Fibroblast of lung (primary cell): ENCODE measurements at places on chromosomes 16 and 17. TPM values are rescaled to one million over a fixed set of nuclear protein-coding genes. Genes with fewer than 3 reads are reported as not detected.

GRCh38 chr16:25568991-25569390, 122.8 kb upstream of the HS3ST4 start:
- H3K27ac ChIP-seq: no peak overlapping the region
- H3K36me3 ChIP-seq: no peaks in the 10 kb centered on the region
- no peak overlapping the region for H3K4me3 ChIP-seq
- no peaks in the 10 kb centered on the region for H3K4me1 ChIP-seq

GRCh38 chr16:69286941-69287713, 24.0 kb upstream of the VPS4A start:
- no peaks in the 10 kb centered on the region for H3K4me1 ChIP-seq

DNA sequence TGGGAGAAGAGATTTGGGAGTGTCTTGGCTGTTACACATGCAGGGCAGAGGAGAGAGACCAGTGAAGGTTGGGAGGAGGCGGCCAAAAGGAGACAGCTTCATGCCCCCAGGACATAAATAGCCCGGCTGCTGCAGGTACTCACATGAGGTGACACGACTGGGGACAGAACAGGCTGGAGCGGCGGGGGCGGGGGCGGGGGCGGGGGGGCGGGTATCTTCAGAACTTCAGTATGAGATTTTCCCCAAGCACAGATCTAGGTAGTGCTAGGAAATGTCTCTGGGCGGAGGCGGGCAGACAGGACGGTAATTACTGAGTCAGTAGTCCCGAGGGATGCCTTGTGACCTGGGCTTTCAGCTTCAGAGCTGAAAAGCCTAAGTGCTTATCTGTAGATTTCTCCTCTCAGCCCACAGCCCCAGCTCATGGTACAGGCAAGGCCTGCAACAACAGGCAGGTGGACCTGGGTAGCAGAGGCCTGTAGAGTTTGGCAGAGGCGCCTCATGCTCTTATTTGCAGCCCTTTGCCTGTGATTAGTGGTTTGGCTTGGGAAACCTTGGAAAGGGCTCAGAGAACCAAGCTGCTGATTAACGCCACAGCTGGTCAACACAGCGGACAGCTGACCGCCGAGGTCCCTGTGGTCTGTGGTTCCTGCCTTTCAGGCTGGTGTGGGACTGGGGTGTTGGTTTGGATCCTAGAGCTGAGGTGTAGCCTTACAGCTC, 24.5 kb downstream of the UNK start:
- H3K4me3 ChIP-seq: no peak overlapping the region
- peaks cover 5% of the 10 kb centered on the region for H3K4me1 ChIP-seq
- no peak overlapping the region for H3K27ac ChIP-seq
- H3K27me3 ChIP-seq: no peaks in the 10 kb centered on the region
- peaks cover 15% of the 10 kb centered on the region for H3K36me3 ChIP-seq

Gene C17orf113
- total RNA-seq: 0.26 and 0.66 TPM in 2 replicates

DNA sequence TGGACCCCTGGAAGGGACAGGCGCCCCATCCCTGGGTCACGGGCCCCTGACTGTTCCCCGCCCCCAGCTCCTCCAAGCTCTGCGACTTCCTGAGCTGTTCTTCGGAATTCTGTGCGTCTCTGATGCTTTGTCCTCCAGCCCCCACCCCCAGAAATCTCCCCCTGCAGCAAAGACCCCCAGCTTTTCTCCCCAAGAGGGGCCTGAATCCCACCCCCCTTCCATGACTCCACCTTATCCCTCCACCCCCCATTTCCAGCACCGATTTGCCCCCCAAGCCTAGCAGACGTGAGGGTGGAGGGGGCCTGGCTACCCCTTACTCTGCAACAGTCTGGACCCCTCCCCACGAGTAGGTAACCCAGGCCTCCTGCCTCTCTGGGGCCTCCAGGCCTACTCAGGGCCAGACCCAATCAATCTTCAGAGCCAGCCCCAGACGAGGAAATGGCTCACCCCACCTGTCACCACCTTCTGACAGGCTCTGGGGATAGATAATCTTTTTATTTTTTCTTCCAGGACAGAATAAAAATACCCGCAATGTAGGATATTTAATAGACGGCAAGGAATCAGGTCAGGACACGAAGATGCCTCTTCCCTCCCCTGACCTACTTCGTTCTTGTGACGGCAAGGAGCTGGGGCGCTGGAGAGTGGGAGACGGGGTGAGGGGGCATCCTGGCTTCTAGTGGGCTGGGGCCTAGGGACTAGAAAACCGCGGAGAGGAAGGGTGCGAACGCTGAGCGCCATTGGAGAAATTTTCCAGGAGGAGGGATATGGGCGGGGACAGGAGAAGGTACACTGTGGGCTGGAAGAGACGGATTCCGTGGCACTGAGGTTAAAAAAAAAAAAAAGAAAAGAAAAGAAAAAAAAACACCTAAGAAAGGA, 744 bp upstream of the PLXDC1 start:
- no peaks in the 10 kb centered on the region for H3K36me3 ChIP-seq
- peaks cover 9% of the 10 kb centered on the region for H3K27me3 ChIP-seq
- no peak for DNase-seq

DNA sequence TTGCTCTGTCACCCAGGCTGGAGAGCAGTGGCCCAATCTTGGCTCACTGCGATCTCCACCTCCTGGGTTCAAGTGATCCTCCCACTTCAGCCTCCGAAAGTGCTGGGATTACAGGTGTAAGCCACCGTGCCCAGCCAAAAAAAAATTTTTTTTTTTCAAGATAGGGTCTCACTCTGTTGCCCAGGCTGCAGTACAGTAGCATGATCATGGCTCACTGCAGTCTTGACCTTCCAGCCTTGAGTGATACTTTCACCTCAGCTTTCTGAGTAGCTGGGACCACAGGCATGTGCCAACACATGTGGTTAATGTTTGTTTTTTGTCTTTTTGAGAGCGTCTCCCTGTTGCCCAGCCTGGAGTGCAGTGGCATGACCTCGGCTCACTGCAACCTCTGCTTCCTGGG, 1.7 kb upstream of the PAM16 start:
- no peak overlapping the region for H3K4me3 ChIP-seq
- no peaks in the 10 kb centered on the region for H3K27me3 ChIP-seq
- H3K36me3 ChIP-seq: peaks cover 3% of the 10 kb centered on the region
- no peak overlapping the region for H3K27ac ChIP-seq
- DNase-seq: no peak

GRCh38 chr17:30124273-30124796, 7.7 kb downstream of the NSRP1 start:
- H3K36me3 ChIP-seq: peaks cover 2% of the 10 kb centered on the region
- no peak for DNase-seq
- no peaks in the 10 kb centered on the region for H3K27me3 ChIP-seq
- no peak overlapping the region for H3K4me3 ChIP-seq
- H3K27ac ChIP-seq: no peak overlapping the region

DNA sequence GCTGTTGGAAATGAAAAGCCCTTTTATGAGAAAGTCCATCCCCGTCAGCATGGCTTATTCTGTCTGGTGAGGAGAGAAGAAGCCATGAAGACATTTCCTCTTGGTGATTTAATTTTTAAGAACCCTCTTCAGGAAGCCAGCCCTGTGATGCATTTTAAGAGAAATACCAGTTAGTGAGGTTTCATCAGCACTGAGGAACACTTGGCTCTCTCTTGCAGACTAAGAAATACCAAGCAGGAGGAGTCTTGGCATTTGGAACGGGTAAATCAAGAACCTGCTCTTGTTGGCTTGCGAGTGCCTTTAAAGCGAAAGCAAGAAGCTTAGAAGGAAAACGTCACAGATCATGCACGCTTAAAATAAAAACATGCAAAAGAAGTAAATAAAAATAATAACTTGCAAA, 17.5 kb downstream of the RAB11FIP3 start:
- peak overlapping the region; percentile 6 for H3K27ac ChIP-seq
- no peak for DNase-seq
- H3K4me1 ChIP-seq: no peaks in the 10 kb centered on the region
- no peaks in the 10 kb centered on the region for H3K36me3 ChIP-seq

DNA sequence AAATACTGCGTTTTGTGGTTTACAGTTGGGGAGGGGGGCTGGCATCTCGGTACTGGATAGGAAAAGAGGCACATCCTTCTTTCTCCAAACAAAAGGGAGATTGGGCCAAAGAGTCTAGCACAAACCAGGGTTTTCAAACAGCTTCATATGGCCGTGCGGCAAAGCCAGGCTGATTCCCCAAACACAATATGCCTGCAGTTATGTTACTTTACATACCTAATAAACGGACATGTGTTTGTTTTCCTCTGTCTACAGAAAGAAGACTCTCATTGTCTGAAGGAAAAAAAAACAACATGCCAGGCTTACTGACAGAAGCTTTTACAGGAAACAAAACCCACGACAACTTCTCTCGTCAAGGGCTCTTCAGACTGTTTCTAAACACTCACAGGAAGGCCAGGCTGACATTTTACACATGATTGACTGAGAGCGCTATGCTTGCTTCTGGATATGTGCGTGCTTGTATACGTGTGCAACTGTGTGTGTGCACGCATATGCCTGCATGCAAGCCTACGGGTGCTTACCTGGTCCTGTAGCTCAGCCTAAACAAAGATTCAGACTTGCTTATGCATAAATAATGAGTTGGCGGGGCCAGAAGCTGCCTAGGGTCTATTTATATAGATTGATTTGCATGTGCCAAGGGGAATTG, 461.0 kb upstream of the C16orf82 start:
- no peaks in the 10 kb centered on the region for H3K27me3 ChIP-seq
- no peak overlapping the region for H3K4me3 ChIP-seq
- no peaks in the 10 kb centered on the region for H3K36me3 ChIP-seq
- no peak for DNase-seq
- no peak overlapping the region for H3K27ac ChIP-seq

Gene CES5A
- total RNA-seq: not detected in 2 replicates

DNA sequence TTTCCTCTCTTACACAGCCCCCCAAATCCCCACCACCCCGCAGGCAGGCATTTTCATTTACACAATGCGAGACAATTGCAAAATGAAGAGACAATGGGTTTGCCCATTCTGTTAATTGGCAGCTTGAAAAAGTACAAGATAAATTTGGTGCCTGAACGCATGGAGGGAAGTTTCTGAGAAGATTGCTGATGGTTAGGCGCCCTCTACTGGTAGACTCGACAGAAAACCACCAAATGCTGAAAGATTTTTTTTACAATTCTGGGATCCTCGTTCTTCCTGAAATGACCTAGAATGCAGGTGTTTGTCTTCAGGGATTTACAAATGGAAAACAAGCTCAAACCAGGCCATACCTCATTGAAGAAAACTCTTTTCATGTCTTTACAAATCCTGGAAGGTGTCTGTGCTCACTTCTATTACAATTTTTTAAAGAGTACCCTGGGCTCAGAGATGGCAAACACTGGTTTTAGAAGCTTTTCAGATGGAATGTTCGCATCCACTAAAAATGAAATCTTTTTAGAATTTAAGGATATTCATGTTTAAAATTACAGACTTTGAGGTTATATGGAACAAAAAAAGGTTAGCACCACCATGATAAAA, 338.5 kb downstream of the PMP22 start:
- H3K4me3 ChIP-seq: no peak overlapping the region
- H3K4me1 ChIP-seq: no peaks in the 10 kb centered on the region
- H3K36me3 ChIP-seq: no peaks in the 10 kb centered on the region
- DNase-seq: peak; percentile 80

Gene MXRA7
- total RNA-seq: 127 and 142 TPM in 2 replicates

GRCh38 chr17:65536573-65537342, 24.7 kb downstream of the AXIN2 start:
- H3K36me3 ChIP-seq: no peaks in the 10 kb centered on the region
- no peaks in the 10 kb centered on the region for H3K27me3 ChIP-seq
- no peak overlapping the region for H3K27ac ChIP-seq
- H3K4me1 ChIP-seq: peaks cover 9% of the 10 kb centered on the region

- no peaks in the 10 kb centered on the region for H3K36me3 ChIP-seq
- peaks cover 7% of the 10 kb centered on the region for H3K27me3 ChIP-seq
- H3K4me3 ChIP-seq: no peak overlapping the region
Measured at GRCh38 chr17:60163108-60163784, 13.5 kb downstream of the CA4 start.

Gene TEKT5
- 0.26 TPM in 1 of 2 replicates, not detected in the other for total RNA-seq

Gene ST6GALNAC1
- not detected in 2 replicates for total RNA-seq

Gene KDM6B
- 9.4 and 12.3 TPM in 2 replicates for total RNA-seq

DNA sequence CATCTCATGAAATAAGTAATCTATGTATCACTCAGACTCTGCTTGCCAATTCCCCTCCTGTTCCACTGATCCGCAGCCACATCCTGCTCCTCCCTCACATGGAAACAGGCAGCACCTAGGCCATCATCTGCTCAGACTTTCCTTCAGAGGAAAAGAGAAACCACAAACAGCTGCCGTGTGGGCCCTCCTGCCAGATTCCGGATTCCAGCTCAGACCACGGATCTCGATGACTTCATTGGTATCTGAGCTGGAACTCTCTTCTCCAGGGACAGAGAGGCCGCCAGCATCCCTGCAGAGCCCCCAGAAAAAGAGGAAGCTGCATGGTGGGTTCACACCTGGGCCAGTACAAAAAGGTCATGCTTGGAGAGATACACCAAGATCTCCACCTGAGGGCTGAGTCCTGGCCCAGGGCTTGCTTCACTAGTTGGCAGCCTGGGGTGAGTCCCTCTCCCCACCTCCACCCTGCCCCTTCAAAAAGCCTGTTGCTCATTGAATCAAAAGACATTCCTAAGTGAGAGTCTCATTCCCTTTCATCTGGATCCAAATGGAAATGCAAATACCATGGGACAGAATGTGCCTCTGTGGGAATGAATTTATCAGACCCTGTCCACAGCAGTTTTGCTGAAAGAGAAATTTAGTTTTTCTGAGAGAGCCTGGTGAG, 47.2 kb downstream of the HOXB1 start:
- peak overlapping the region; percentile 96 for H3K27ac ChIP-seq
- H3K4me1 ChIP-seq: peaks cover 28% of the 10 kb centered on the region
- DNase-seq: peak; percentile 100
- H3K4me3 ChIP-seq: no peak overlapping the region
- H3K27me3 ChIP-seq: no peaks in the 10 kb centered on the region

DNA sequence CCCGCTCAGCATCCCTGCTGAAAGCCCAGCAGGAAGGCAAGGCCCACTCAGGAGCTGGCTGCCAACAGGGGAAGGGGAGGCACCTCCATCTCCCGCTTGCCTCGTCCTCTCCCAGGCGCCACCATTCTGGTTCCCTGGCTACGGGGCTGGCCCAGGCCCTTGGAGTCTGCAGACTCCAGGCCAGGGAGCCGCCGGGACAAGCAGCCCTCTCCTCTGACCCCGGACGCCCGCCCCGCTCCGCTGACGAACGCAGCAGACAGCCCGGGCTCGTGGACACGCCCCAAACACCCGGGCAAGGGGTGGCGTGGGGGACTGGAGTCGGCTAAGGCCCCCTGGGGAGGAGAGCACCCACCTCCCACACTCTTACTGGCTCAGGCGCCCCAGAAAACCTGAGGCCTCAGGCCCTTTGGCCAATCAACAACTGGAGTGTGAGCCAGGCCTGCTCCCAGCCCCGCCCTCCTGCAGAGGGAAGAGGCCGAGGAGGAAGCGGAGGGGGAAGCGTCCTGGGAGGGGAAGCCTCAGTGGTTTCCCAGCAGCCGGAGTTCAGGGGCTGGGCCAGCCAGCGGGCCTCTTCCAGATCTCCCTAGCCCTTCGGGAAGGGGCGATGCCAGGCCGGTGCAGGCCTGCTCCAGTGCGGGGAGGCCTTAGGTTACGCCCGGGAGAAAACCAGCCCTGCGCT, 4.2 kb downstream of the MNT start:
- peak overlapping the region; percentile 57 for H3K4me3 ChIP-seq
- H3K27ac ChIP-seq: peak overlapping the region; percentile 98
- DNase-seq: peak; percentile 99
